K562 (cell line): ENCODE measurements at places on chromosomes 7 and 10. TPM values are rescaled to one million over a fixed set of nuclear protein-coding genes. Genes with fewer than 3 reads are reported as not detected.

- no peaks in the 10 kb centered on the region; the same call in 2 of the 3 replicates for H3K27me3 ChIP-seq
- H3K27ac ChIP-seq = no peak overlapping the region
- no peak overlapping the region for H3K4me3 ChIP-seq
- no peaks in the 10 kb centered on the region for H3K4me1 ChIP-seq
- H3K36me3 ChIP-seq = no peaks in the 10 kb centered on the region
These were observed 174.1 kb upstream of the GPR26 start for GRCh38 chr10:123492016-123492415.

GRCh38 chr10:29849126-29849833 lies 210.1 kb downstream of the JCAD start:
- no peaks in the 10 kb centered on the region for H3K4me1 ChIP-seq
- no peak for DNase-seq
- H3K36me3 ChIP-seq = no peaks in the 10 kb centered on the region
- no peak overlapping the region for H3K4me3 ChIP-seq
- H3K27me3 ChIP-seq = no peaks in the 10 kb centered on the region

DNA sequence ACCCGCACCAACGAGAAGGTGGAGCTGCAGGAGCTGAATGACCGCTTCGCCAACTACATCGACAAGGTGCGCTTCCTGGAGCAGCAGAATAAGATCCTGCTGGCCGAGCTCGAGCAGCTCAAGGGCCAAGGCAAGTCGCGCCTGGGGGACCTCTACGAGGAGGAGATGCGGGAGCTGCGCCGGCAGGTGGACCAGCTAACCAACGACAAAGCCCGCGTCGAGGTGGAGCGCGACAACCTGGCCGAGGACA lies 1.6 kb downstream of the VIM start:
- H3K4me3 ChIP-seq = peak overlapping the region; percentile 71
- peaks cover 21% of the 10 kb centered on the region; the same call in 2 of the 3 replicates for H3K4me1 ChIP-seq
- peaks cover 41% of the 10 kb centered on the region for H3K36me3 ChIP-seq
- peak overlapping the region; percentile 77 for H3K27ac ChIP-seq
- DNase-seq = no peak

DNA sequence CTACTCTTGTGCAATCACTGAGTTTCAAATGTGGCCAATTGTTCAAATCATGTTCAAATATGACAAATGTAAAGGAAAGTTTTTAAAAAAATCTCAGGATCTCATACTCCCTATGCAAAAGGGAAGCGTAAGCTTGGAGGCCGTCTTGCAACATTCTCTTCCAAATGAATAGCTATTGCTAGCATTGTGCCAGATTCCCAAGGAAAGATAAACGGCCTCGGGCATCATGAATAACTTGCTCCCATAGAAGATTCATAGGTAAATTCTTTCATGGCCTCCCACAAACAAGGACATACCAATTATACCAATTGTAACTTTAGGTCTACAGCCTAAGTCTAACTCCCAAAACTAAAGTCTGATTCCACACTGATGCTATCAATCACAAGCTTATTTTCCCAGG lies 416.9 kb downstream of the THSD7A start:
- H3K4me3 ChIP-seq = no peak overlapping the region
- H3K4me1 ChIP-seq = no peaks in the 10 kb centered on the region
- no peak for DNase-seq

DNA sequence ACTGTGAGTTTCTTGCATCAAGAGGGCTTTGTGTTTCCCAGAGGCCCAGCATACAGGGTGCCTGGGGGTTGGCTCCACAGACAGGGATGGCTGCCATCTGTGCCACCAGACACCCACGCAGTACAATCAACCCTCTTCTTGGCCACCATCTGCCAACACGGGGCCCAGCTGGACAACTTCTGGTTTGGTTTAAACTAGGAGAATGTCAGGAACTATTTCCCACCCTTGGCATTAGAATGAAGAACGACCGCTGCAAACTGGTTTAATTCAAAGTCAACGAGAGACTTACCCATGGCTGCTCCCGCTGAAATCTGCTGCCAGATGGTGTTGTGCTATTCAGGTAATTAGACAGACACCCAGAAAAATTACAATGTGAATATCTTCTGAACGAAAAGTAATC lies 27.8 kb downstream of the NMT2 start:
- no peak for DNase-seq
- H3K36me3 ChIP-seq = peaks cover 2% of the 10 kb centered on the region; the same call in 1 of the 3 replicates
- H3K27ac ChIP-seq = no peak overlapping the region
- H3K4me1 ChIP-seq = no peaks in the 10 kb centered on the region
- H3K4me3 ChIP-seq = no peak overlapping the region
- H3K27me3 ChIP-seq = no peaks in the 10 kb centered on the region

DNA sequence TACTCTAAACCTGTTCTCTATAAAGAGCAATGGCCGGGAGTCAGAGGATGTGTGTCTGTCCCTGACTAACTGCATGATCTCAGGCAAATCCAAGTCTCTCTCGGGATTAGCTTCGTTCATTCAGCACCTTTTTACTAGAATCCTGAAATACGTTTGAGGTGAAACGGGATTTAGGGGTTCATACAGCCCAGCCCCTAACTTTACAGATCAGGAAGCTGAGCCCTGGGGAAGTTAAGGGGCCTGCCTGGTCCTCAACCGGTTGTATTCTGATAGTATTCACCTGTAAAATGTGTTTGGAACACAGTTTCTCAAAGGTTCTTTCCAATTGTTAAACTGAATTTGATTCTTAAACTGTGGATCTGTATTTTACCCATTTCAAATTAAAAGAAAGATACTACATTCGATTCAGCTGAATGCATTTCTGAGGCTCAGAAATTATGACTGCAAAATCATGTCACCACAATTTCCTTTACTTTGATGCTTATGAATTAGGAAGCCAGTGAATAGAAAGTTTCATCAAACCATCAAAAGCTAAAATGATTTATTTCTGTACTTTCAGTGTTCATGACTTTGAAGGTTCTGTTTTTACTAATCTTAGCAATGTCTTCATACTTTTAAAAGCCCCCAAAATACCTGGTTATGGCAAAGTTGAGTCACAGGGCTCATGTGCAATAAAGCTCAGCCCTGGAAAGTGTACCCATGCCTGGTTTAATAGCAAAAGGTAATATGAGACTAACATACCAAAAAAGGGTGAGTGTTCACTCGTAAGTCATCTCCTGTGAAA lies 28.9 kb upstream of the EZH2 start:
- H3K4me3 ChIP-seq = no peak overlapping the region
- H3K4me1 ChIP-seq = peaks cover 7% of the 10 kb centered on the region
- no peak for DNase-seq
- H3K27ac ChIP-seq = no peak overlapping the region

Gene NPY
- not detected in 2 replicates for total RNA-seq

Gene TET1
- total RNA-seq = 20.6 and 21.3 TPM in 2 replicates

Gene PAPSS2
- 0.22 and 0.29 TPM in 2 replicates for total RNA-seq
